Posterior cingulate gyrus (tissue), 11 donors: ENCODE measurements at places on chromosomes 7 and 10.

- DNase-seq = no peak
These were observed 125.3 kb downstream of the RAB11FIP2 start for GRCh38 chr10:117921421-117921820.

- DNase-seq = no peak
These were observed 922.0 kb upstream of the SORCS1 start for GRCh38 chr10:108086502-108086901.

- no peak for DNase-seq
These were observed 59.7 kb upstream of the CCDC71L start for GRCh38 chr7:106720641-106721040.

DNA sequence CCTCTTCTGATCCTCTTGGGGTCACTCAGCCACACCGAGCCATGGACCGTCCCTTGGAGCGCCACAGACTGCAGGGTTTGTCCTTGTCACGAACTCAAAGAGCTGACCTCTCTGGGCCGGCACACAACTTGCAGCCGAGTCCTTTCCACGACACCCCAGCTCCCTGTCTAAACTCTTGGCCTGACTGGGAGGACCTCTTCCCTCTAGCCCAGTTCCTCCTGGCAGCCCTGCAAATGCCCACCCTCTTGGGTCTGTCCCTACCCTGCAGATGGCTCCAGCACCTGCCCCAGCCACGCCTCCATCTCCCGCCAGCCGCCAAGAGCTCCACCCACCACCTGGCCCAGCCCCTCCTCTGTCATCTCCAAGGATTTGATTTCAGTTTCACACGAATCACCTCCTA is 339.2 kb downstream of the DNAJB6 start:
- no peak for DNase-seq

GRCh38 chr10:101495324-101495925 is 92.6 kb downstream of the POLL start:
- DNase-seq = no peak

- DNase-seq = no peak
These were observed 7.7 kb downstream of the SLIT1 start for GRCh38 chr10:97178074-97178473.

GRCh38 chr7:130975731-130976130 is 241.7 kb upstream of the KLF14 start:
- no peak for DNase-seq

DNA sequence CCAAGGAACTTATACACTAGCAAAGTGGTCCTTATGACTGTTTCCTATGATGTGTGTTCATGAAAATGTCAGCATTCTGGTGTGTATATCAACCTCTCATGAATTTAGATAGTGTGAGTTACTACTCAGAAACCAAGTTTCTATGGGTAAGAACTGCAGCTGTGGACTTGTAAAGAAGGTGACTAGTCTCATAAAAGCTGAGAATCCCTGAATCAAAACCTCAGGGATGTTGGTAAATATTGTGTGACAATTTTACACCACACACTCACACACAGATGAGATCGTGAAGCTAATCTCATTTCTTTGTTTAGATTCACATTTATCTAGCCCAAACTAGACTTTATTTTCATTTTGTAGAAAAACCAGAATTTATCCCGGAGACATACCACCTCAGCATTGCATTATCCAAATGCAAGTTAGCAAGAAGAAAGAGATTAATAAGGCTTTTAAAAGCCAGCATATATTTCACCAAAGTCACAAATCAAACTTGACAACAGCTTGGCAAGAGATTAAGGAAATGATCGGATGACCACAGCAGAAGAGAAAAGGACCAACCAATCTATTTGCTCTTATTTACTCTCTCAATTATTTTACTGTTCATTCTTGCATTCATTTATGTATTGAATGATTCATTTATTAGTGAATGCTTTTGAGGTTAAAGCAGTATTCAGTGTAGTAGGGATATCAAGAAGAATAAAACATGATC is 92.9 kb downstream of the PLXDC2 start:
- DNase-seq = no peak

- DNase-seq = no peak
These were observed 278.2 kb downstream of the SNX13 start for GRCh38 chr7:17661982-17662585.

DNA sequence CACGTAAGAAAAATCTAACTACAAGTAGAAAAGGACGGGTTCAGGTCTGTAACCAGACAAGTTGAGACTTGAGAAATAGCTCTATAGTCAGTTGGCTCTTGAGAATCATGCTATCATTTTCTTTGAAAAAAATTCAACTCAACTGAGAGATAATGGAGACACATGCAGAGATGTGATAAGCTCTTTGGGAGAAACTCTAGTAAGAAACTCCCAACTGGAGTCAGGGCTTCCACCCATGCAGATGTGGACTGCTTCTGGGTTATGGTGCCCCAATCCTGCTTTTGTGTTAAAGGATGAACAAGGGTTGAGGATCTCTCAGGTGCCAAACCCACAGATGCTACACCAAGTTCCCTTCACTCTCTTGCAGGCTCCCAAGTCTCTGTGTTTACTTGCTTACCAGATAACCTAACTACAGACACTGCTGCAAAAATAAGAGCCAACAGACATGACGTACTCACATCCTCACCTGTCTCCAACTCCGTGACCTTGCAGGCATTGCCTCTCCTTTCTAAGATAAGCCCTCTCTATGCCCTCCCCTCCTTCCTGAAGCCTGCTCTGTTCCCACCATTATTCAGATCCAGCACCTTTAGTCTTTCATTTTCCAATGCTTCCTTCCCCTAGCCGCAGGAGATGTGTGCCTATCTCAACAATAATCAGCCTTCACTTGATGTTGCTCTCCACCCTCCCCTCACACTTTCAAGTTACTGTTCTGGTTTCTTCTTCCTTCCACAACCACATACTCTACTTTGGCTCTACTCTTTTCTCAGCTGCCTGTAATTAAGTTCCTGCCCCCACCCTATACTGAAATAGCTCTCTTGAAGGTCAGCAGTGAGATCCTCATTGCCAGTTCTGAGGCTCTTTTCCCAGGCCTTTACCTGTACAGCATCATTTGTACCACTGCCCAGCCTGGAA is 130.0 kb downstream of the ICA1 start:
- no peak for DNase-seq

DNA sequence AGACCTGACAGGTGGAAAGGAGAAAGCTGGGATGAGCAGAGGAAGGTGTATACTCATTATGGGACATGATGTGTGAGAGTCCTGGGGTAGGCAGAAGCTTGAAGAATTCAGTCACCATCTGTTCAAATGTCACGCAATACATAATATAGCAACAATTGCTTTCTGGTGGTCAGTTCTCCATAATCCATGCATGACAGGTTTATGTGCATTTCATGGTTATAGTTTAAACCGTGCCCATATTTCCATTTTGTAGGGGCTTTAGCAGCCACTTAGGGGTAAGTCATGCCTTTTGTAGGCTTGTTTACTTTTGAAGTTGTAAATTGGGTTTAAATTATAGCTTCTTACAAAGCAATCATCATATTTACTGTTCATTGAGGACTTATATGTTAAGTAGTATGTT is 158.8 kb downstream of the NXPH1 start:
- DNase-seq = no peak

- DNase-seq = peak; percentile 86
These were observed 91.8 kb downstream of the SPAG6 start for GRCh38 chr10:22436893-22437619.

GRCh38 chr10:96478355-96478754 is 35.4 kb downstream of the TLL2 start:
- DNase-seq = no peak

DNA sequence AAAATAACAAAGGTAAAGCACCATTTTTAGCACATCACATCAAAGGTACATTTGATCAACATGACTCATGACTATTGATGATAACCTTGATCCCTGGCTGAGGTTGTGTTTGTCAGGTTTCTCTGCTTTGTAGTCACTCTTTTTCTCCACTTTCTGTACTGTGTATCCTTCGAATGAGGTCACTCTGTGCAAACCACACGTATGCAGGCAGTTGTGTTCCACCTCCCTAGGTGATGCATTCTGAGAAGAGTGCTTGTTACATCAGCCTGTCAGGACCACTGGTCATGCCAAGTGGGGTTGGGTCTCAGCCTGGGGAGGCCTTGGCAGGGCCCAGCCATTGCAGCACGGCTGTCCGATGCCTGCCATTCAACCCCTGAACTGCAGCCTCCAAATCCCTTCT is 62.8 kb upstream of the GJD4 start:
- no peak for DNase-seq

DNA sequence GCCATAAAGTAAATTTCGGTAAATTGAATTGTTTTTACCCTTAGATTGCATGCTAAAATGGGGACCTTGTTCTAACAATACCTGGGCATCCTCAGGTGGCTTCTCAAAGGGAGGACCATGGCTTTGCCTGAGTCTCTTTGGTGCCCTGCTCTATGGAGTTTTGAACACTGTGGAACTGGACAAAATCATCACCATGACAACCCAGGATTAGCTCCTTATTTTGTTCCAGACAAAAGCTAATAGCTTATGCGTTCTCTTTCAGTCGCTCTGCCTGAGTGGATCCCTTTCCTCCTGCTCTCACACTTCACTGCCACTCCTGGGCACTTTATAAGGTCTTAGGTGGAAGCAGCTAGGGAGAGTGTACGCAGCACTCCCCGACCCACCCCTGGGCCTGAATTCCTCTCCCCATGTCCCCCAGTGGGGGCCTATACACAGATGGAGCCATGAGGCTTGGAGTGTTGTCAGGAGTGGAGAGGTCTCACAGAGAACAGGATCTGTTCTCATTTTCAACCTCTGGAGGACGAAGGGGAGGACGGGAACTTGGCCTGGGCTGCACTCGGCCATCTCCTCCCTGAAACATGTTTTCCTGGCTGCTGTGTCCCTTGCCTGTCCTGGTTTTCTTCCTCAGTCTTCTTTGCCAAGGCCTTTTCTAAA is 19.0 kb downstream of the ADCYAP1R1 start:
- DNase-seq = peak; percentile 72

DNA sequence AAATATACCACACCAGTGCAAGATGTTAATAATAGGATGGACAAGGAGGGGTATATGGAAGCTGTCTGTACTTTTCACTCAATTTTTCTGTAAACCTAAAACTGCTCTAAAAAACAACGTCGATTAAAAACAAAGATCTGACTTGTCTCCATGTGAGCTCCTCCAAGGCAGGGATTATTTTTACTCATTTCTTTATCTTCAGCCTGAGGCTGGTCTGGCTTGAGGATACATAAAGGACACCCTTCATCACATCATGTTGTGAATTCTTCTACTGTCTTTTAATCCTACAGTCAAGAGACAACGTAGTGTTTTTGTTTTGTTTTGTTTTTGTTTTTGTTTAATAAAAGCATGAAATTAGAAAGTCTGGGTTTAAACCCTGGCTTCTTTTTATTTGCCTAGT is 486.9 kb downstream of the PLXNA4 start:
- DNase-seq = no peak

DNA sequence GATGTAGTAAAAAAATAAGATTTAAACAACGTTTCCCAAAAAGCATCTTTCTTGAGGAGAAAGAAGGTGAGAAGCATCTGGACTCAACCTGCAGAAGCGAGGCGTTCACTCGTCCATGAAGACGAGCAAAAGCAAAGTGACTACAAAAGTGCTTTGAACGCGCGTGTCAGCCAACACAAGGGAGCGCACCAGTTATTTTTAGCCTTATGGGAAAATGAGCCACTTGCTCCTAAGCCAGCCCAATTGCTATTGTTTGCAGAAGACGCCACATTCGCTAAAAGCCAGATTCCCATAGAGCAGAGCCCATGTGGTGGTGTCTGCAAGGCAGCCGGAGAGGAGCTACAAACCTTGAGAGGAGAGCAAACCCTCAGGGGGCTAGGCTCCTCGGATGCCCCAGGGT is 122.5 kb downstream of the FAM53B start:
- DNase-seq = peak; percentile 53

DNA sequence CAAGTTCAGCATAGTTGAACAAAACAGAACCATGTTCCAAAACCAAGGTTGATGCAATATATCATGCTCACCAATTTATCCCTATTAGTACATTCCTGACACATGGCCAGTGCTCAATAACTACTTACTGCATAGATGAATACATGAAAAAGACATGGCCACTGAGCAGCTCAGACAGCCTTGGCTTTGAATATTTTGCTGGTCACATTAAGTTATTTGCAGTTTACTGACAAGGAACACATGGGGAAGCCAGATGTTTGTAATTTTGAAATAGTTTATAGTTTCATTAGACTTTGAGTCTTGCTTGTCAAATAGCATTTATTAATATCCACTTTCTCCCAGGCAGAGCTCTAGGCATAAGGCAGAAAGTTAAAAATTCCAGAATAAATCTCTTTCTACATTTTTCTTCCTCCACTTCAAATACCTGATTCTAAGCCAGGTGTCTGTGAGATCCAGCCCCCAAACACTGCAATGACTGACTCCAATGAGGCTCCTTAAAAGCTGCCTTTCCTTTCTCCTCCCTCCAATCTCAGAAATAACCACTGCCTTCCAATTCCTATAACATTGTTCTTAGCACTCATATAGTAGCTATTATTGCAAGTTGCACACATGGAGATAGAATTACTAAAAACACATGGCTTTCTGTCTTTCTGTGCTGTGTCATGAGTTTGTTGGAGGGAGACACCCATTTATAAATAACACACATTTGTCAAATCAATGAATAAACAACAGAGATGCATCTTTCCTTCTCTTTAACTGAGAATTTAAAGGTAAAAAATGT is 91.3 kb downstream of the PCGF5 start:
- no peak for DNase-seq

DNA sequence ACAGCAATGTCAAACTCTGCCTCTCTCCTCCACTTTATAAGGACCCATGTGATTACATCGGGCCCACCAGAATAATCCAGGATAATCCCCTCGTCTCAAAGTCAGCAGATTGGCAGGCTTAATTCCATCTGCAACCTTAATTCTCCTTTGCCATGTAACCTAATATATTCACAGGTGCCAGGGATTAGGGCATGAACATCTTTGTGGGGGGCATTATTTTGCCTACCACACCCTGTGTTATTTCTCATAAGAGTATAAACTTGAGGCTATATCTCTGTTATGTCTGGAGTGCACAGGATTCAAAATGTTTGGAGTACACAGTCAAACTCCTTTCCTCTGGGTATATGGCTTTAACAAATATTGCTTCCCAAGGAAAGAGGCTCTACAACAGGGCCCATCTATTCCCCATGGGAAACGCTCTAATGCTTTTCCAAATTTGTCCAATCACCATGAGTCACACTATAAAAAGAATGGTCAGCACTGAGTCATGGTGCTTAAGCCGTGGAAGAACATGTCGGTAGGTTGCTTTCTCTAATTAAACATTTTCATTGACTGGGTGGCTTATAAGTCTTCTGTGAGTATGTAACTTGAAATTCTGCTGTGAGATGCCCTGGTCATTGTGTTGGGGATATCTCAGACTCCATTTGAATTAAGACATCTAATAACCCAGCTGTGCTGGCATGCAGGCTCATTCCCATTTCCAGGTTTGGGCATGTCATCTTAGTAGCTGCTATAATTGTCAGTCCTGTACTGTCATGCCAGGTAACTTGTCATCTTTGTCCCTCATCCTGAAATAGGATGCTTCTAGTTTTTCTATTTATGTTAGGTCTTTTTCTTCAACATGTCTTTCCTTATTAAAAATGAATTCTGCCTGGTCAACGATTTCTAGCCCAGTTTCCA is 11.5 kb upstream of the AKR1B10 start:
- DNase-seq = no peak

GRCh38 chr7:152382244-152382643 is 53.6 kb downstream of the KMT2C start:
- DNase-seq = no peak
